ENCODE measurements at places on chromosomes 4 and X.

GRCh38 chrX:1481636-1482529, 29.2 kb upstream of the ASMTL start:
- no peak for DNase-seq

DNA sequence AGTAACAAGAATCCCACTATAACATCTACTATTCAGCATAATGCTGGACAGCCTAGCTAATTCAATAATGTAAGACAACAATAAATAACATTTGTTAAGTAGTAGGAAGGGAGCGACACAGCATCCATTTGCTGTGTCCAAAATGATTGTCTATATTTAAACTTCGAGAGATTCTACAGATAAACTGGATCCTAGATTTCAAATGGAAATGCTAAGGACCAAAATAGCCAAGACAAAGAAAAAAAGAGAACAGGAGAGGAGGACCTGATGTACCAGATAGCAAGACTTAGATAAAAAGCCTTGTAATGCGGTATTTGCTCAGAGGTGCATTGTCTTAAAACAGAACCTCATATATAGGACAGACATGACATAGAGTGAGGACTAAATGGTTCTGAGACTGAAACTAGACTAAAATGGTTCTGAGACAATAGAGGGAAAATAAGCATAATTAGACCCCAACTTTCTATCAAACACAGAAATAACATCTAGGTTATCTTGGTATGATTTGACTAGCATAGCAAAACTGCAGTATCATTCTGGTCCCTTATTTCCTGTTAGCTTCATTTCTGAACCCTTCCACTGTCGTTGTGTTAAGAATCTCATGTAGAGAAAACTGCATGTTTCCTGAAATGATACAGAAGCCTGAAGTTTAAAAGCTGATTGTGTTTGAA, 3.8 kb downstream of the HPGDS start:
- DNase-seq: no peak

DNA sequence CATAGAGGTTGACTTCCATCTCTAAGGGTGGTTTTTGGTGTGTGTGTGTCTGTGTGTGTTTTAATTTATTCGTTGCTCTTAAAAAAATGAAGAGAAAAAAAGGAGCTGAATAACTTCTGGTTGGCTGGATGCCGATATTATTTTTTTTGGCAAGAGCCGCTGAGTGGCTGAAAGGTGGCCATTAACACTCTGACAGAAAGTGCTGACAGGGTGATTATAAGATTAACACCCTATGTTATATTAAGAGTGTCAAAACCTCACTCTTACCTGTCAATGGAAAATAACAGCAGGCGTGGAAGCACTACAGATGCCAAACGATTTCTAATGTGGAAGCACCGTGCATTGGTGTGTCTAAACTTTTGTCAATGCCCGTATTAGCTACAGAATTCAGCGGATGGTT, 622.5 kb downstream of the ANKRD50 start:
- no peak for DNase-seq

DNA sequence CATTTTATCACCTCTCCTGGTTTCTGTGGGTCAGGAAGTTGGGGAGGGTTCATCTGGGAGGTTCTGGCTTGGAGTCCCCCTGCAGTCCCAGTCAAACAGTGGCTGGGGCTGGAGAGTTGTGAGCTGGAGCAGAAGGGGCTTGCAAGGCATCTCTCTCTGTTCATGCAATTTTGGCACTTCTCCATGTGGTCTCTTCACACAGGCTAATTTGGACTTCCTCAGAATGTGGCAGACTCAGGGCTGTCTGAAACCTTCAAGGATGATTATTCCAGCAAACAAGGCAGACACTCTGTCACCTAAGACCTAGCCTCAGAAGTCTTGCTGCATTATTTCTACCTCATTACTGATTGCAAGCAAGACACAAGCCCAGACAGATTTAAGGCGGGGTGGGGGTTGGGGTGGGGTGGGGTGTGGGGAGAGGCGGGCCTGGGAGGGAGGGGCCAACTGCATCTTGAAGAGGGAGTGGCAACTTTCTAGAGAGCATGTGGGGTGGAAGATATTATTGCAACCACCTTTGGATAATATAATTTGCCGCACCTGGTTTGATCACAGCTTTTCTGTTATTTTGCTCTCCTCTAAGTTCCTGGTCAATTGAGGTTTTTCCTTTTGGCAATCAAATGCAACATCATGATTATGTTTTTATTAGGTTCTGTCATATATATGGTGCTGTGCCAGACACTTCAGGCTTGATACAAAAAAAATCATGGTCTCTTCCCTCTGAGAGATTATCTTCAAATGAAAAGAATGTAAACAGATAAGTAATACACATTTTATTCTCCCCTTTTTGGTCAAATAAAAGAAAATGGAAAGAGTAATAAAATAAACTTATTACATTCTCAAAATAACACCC, 799.5 kb downstream of the RPA4 start:
- no peak for DNase-seq

GRCh38 chr4:140807491-140808252, 51.5 kb upstream of the TBC1D9 start:
- peak; percentile 37 for DNase-seq

GRCh38 chrX:19629541-19629940, 114.2 kb upstream of the MAP3K15 start:
- DNase-seq: no peak

DNA sequence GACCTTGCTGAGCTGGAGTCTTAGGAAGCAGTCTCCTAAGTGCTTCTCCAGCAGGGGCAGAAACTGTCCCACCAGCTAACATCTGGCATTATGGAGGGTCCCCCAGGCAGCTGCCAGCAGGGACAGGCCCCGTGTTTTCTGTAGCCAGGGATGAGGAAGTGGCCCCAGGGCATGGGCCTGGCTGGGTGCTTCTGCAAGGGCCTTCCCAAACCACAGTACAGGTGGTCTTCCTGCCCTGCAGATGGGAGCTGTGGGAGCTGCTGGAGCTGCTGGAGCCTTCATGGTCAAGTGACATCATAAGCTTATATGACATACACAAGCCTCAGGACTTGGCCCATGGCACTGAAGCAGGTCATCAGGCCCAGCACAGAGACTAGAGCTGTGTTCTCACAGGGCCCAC, 5.0 kb upstream of the MSANTD1 start:
- DNase-seq: no peak

DNA sequence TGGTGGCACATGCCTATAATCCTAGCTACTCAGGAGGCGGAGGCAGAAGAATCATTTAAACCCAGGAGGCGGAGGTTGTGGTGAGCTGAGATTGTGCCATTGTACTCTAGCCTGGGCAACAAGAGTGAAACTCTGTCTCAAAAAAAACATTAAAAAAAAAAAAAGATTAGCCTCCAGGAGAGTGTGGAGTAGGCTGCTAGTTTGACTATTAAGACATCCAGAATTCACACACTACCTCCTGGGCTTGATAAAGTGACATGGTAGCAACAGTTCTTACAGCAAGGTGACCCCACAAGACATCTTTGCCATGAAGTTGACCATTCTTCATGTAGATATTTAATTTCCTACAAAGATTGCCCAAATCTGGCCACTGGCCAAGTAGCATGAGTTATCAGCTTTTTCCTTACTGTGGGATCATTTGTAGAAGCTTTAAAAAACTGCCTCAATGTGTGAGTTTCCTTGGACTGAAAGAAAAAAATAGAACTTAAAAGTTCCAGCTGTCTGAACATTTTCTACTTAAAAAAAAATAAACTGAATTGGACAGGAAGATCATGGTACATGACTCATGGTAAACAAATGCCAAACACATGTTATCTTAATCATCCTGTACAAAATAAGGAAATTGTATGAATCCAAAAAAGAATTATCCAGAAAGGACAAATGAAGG, 35.3 kb upstream of the SPRY1 start:
- no peak for DNase-seq

GRCh38 chr4:84046551-84046950, 452.5 kb downstream of the NKX6-1 start:
- no peak for DNase-seq

- no peak for DNase-seq
Measured at GRCh38 chr4:16122784-16123183, 39.0 kb upstream of the PROM1 start.

DNA sequence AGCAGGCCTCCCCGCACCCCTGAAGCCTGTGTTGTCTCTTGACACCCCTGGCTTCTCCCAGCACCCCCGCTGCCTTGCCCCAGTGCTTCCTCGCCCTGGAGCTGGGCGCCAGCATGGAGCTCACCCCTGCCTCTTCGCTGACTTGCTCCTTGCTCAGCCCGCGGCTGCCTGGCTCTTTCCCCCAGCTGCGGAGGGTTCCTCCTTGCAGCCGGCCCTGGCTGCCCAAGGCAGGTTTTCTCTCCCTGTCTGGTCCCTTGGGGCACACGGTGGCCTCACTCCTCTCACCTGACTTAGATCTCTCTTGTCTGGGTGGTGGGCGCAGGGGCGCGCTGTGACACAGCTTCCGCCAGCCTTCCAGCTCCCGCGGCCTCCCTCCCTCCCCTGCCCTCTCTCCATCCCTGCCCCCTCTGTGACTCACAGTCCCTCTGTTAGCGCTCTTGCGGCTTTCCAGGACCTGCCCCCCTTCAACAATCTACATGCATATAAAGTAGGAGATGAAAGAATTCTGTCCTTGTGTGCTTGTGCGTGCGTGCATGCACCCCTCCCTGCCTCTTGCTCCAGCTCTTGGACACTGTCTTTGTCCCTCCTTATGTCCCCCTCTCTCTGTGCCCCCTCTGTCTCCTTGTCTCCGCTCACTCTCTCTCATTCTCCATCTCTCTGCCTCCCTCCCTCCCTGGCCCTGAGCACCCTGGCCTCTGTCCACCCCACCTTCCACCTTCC, 2.2 kb downstream of the PLXNB3 start:
- DNase-seq: no peak

- DNase-seq: no peak
Measured at GRCh38 chr4:15201782-15202181, 199.5 kb downstream of the CPEB2 start.

DNA sequence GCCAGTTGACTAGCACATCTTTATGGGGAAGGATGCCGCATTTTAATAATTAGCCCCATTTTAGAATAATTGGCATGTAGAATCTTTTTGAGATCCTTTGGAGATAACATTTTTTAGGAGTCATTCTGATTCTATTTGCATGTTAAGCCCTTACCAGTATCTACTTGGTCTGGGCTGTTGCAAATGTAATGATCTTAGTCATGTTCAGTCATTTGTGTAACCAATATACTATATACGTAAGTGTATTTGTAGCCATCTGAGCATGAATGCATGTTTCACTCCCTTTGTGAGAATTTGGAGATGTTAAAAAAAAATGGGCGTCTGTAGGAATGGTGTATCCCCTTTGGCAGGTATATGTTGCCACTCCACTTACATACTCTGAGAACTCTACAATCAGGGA, 119.1 kb downstream of the TEX13A start:
- no peak for DNase-seq

DNA sequence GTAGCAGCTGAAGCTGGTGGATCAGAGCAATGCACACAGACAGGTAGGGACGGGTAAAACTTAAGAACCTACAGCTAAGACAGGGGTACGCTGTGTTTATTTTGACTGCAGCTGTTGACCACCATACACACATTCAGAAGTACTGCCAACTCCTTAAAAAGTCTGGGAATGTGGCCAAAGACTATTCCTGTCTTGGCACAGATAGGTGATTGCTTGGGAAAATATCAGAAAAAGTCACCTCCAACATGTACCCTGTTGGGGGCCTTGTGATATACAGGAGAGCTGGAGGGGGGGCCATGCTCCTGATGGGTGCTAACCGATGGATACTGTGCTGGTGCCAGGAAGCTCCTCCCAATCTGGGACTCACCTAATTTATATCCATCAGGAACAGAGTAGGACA, 121.2 kb downstream of the VCX2 start:
- DNase-seq: no peak

- no peak for DNase-seq
Measured at GRCh38 chr4:159258889-159259560, 156.1 kb downstream of the RAPGEF2 start.

DNA sequence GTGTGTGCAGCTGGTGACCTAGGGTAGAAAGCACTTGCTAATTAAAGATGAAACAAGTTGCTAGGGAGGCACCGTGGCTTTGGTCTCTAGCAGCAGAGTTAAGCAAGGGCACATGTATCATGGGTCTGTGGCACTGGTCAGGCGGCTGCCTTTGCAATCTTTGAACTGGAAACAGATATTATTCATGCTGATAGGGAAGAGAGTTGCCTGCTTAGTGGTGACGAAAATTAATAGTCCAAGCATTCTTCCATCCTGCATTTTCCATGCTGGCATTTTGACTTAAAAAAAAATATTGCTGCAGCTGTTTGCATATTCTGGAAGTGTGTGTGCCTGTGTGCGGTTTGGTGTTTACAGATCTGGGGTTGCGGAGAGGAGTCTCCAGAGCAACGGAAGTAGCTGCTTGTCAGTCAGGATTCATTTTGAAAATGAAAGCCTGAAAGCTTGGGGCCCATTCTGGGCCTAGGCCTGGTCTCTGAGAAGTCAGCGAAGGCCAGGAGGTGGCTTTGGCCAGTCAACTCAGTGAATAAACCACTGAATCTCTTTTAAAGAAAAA, 2.3 kb upstream of the SOWAHD start:
- no peak for DNase-seq

- no peak for DNase-seq
Measured at GRCh38 chr4:168486912-168487281, 6.6 kb upstream of the DDX60L start.

- DNase-seq: no peak
Measured at GRCh38 chrX:131812847-131813825, 210.0 kb upstream of the STK26 start.

DNA sequence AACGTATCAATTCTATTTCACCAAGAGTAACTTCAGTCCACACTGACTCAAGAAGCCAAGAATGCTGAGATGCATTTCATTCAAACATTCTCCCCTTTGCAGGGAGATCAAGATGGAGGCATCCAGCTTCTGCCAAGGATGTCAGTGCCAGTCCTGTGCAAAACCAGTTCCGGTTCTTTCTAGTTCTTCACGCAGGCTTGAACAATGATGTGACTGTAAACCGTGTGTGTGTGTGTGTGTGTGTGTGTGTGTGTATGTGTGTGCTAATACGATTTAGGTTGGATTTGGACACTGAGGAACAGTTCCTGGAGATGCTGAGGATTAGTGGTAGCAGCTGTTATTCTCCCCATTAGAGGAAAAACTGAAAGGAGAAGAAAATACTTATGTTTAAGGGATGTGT, at the start of gene REELD1:
TSS of gene REELD1 (plus strand) at position 301 of the 400 bp plus-strand sequence. CDS start 2,415 bp downstream, outside the sequence.
- DNase-seq: no peak

GRCh38 chr4:143921181-143921580, 15.8 kb upstream of the GYPE start:
- no peak for DNase-seq

- no peak for DNase-seq
Measured at GRCh38 chr4:128630871-128631270, 178.6 kb upstream of the JADE1 start.

Data from left renal cortex interstitium (tissue), 4 donors.